ENCODE measurements at places on chromosomes 11 and 22.

DNA sequence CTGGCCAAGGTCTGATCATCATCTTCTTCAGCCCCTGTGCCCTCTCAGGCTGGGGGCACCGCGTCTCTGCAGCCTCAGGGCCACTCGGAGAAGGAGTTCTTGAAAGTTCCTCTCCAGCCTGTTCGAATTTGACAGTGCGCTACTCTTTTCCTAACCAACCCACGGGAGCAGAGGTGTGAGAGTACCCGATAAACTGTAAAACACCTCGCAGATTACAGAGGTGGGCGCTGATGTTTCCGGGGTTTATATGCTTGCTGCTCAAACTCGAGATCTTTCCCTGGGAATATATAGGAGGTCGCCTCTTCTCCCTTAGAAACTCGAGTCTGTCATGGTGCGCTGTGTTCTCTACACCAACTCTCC, 515 bp downstream of the CTR9 start:
- DNase-seq = no peak

GRCh38 chr11:2555891-2556290, 111.1 kb downstream of the KCNQ1 start:
- DNase-seq = no peak

- no peak for DNase-seq
Measured at GRCh38 chr11:114162719-114163123, 103.2 kb downstream of the ZBTB16 start.

GRCh38 chr11:5807580-5807979, 1.1 kb upstream of the OR52N2 start:
- no peak for DNase-seq

- DNase-seq = no peak
Measured at GRCh38 chr11:24091594-24091993, 405.3 kb upstream of the LUZP2 start.

DNA sequence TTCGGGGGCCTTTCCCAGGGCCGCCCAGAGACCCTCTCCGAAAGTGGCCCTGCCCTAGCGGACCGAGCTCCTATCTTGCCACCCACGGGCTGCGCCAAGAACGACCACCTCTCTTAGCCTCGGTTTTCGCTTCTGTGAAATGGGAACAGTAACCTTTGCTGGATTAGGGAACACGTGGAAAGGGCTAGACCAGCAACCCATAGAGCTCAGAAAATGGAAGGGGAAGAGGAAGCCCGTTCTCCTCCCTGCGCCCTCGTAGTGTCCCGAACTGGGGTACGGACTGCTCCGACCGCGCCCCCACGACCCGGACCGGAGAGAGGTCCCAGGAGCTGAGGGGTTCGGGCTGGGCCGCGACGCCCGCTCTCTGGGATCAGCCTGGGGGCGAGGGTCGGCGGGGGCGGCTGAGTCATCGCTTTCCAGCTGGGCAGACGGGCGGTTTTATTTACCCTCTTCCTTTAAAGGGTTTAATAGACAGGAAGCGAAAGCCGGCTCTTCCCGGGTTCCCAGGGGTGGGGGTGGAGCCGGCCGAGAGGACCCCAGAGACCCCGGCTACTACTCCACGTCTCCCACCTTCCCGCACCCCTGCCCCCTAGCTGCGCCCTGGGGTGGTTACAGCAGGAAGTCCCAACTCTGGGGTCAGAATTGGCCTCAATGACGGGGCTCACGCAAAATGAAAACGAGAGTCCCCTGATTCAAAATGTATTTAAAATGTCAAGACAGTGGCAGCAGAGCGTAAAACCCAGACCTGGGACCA, 907 bp upstream of the PHLDA2 start:
- DNase-seq = no peak

DNA sequence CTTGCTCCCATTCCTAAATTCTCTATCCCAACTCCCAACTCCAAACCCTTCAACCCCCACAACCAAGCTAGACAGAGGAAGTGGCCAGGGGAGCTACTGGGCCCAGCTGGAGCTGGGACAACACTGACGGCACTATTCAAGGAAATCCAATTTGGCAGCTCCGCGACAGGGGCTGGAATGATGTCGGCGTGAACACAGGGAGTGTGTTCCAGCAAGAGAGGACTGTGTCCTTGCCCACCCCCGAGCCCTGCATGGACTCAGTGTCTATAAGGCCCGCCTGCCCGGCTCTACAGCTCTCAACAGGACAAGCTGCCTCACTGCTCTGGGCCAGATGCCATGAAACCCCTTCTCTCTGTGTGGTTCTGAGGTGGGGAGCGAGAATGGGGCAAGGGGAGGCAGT, 11.3 kb downstream of the PCSK7 start:
- no peak for DNase-seq

DNA sequence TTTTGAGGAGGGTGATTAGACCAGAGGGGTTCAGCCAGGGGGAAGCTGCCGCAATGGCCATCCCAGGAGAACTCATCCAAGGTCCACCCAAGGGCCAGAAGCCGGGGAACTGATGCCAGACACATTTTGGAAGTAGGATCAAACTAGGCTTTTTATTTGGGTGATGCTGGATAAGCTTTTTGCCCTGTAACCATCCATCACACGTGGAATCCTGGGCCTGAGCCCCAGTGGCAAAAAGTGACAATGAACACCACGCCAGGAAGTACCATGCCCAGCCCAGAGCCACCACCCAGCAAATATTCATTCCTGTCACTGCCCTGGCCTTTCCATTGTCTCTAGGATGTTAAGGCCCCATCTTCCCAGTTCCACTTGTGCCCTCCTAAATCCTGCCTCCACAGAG, 85.9 kb downstream of the ZC3H12C start:
- no peak for DNase-seq

- no peak for DNase-seq
Measured at GRCh38 chr11:62974848-62975522, 9.8 kb downstream of the SLC22A6 start.

DNA sequence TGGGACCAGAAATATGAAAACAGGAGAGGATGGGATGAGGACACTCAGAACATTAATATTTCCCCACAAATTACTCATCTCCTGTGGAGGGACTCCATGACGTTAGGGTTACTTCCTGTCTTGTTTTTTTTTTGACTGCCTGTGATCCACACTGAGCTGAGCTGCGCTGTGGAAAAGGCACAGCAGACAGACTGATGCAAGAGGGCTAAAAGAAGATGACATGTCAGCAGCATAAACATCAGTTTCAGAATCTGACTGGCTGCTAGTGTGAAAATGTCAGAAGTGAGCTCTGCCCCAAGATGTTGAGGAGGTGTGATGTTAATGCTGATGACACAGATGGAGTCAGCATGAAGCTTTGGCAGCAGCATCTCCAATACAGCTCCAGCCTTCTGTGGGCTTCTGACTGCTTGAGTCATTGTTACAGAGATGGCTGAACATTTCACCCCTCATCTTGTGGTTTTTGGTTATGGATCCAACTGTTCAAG, 286.8 kb downstream of the BLID start:
- DNase-seq = no peak

DNA sequence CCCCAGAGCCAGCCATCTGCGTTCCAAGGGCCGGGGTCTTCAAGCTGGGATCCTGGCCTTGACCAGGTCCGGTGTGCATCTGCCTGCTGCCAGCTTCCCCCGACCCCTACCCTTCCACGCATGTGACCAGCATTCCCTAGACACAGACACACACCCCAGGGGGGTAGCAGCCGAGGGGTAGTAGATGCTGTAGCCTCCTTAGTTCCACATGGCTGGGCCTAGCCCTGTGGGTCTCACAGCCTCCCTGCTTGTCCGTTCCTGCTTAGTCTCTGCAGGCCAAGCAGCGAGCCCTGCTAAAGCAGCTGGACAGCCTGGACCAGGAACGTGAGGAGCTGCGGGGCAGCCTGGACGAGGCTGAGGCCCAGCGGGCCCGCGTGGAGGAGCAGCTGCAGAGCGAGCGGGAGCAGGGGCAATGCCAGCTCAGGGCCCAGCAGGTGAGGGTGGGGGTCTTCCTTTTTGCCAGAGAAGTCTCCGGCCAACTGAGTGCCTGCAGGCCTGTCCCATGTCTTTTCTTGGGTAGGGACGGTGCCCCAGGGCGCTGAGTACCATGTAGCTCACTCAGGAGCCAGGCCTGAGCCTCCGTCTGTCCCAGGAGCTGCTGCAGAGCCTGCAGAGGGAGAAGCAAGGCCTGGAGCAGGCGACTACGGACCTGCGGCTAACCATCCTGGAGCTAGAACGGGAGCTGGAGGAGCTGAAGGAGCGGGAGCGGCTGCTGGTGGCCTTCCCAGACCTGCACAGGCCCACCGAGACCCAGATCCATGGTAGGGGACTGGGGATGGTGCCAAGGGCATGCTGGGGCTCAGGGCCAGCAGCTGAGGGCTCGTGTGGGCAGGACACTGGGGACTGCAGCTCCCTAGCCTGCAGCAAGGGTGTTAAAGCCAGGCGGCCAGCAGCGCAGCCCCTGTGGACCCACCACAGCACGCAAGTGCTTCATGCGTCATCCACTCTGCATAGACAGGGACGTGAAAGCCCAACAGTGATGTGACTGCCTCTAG, 13.6 kb downstream of the RNF215 start:
- DNase-seq = no peak

- no peak for DNase-seq
Measured at GRCh38 chr11:35007277-35007676, 90.9 kb downstream of the PDHX start.

DNA sequence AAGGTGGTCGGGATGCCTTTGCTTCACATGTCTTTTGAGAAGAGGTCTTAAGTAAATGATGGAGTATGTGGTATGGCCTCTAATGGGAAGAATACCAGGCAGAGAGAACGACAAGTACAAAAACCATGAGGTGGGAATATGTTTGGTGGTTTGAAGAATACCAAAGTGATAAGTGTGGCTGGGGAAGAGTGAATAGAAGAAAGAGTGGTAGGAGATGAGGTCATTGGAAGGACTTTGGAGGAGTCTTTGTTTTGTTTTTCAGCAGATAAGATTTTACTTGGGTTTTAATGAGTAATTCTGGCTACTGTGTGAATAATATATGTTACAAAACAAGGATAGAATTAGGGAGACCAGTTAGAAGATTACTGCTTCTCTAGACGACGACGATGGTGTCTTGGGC, 515.4 kb downstream of the RAB38 start:
- no peak for DNase-seq

GRCh38 chr11:12989428-12990161, 19.5 kb upstream of the RASSF10 start:
- no peak for DNase-seq
